ENCODE measurements at places on chromosomes 6 and 20. TPM values are rescaled to one million over a fixed set of nuclear protein-coding genes. Genes with fewer than 3 reads are reported as not detected.

Gene DEFB132
- total RNA-seq: not detected

- H3K27ac ChIP-seq: no peak overlapping the region
- H3K36me3 ChIP-seq: no peaks in the 10 kb centered on the region
- H3K4me3 ChIP-seq: no peak overlapping the region
- no peaks in the 10 kb centered on the region for H3K4me1 ChIP-seq
- H3K27me3 ChIP-seq: no peaks in the 10 kb centered on the region
Measured at GRCh38 chr20:24373372-24373771, 96.1 kb upstream of the SYNDIG1 start.

Gene PGC
- not detected for total RNA-seq

Gene TRIM31
- total RNA-seq: not detected

DNA sequence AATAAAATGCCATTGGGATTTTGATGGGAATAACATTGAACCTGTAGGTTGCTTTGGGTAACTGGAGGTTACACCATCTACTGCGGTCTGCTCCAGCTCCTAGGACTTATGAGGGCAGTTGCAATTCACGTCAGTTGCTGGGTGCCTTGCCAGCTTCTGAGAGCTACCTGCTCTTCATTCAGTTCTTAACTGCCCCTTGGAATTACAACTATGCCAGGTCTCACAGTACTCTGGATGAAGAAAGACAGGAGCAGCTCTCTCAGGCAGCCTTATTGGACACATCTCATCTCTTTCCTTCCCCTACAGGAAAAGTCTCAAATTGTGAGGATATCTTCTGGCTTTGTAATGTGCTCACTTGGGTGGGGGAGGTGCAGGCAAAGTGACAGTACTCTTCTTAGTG lies 1643.3 kb downstream of the GRIK2 start:
- DNase-seq: no peak
- no peaks in the 10 kb centered on the region for H3K4me1 ChIP-seq
- no peaks in the 10 kb centered on the region for H3K27me3 ChIP-seq
- H3K36me3 ChIP-seq: no peaks in the 10 kb centered on the region
- H3K27ac ChIP-seq: no peak overlapping the region

GRCh38 chr6:35552285-35552917 lies 39.7 kb upstream of the TULP1 start:
- no peaks in the 10 kb centered on the region for H3K36me3 ChIP-seq
- no peak overlapping the region for H3K27ac ChIP-seq
- peak; percentile 55 for DNase-seq
- no peak overlapping the region for H3K4me3 ChIP-seq
- H3K4me1 ChIP-seq: no peaks in the 10 kb centered on the region

Gene CCM2L
- total RNA-seq: 138 TPM

Gene RBBP8NL
- total RNA-seq: not detected

Gene SPATA25
- total RNA-seq: 1.5 TPM

DNA sequence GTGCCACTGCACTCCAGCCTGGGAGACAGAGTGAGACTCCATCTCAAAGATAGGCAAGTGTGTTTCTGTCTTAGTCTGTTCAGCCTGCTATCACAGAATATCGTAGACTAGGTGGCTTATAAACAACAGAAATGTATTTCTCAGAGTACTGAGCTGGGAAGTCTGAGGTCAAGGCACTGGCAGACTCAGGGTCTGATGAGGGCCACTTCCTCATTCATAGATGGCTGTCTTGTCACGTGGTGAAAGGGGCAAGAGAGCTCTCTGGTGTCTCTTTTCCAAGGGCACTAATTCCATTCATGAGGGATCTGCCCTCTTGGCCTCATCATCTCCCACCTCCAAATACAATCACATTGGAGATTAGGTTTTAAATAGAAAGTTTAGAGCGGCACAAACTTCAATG lies 95.6 kb upstream of the PHACTR3 start:
- H3K27me3 ChIP-seq: no peaks in the 10 kb centered on the region
- H3K4me1 ChIP-seq: no peaks in the 10 kb centered on the region
- H3K36me3 ChIP-seq: no peaks in the 10 kb centered on the region
- no peak for DNase-seq

- no peaks in the 10 kb centered on the region for H3K27me3 ChIP-seq
- H3K4me3 ChIP-seq: no peak overlapping the region
- DNase-seq: no peak
- H3K4me1 ChIP-seq: no peaks in the 10 kb centered on the region
Measured at GRCh38 chr6:35432291-35432690, 19.8 kb upstream of the FANCE start.

Gene SLC22A16
- 2.0 TPM for total RNA-seq

Gene SLC44A4
- 4.5 TPM for total RNA-seq

DNA sequence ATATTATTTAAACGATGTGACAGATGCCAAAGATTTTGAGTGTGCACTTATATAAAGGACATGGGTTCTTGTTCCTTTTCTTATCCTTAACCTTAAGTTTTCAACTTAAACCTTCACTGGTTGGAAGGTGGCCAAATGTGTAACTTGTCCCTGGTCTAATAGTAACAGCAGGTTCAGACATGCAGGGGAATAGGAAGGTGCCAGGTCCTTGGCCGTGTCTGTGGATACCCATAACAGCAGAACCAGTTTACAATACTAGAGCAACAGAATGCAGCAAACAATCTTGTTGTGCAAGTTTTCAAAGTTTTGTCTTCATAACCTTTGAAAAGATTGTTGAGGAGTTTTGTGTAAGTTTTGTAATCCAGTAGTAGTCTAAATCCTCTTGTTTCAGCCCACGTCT lies 4.4 kb downstream of the MYB start:
- H3K4me3 ChIP-seq: no peak overlapping the region
- peaks cover 17% of the 10 kb centered on the region for H3K4me1 ChIP-seq
- no peaks in the 10 kb centered on the region for H3K36me3 ChIP-seq

DNA sequence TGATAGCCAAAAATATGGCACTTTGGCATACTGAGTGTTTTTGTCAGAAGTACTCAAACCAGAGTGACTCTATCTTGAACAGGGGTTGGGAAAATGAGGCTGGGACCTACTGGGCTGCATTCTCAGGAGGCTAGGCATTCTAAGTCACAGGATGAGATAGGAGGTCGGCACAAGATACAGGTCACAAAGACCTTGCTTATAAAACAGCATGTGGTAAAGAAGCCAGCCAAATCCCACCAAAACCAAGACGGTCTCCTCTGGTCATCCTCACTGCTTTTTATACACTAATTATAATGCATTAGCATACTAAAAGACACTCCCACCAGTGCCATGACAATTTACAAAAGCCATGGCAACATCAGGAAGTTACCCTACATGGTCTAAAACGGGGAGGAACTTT lies 985.1 kb downstream of the HACE1 start:
- no peak overlapping the region for H3K27ac ChIP-seq
- H3K4me1 ChIP-seq: no peaks in the 10 kb centered on the region
- no peaks in the 10 kb centered on the region for H3K27me3 ChIP-seq
- DNase-seq: no peak

Gene SRC
- total RNA-seq: 36.1 TPM

GRCh38 chr6:106546261-106546690 lies 83.0 kb downstream of the RTN4IP1 start:
- H3K27me3 ChIP-seq: no peaks in the 10 kb centered on the region
- H3K36me3 ChIP-seq: peaks cover 13% of the 10 kb centered on the region
- no peak for DNase-seq

Gene ECT2L
- total RNA-seq: 0.13 TPM

- H3K27ac ChIP-seq: no peak overlapping the region
- H3K36me3 ChIP-seq: no peaks in the 10 kb centered on the region
- no peaks in the 10 kb centered on the region for H3K27me3 ChIP-seq
- no peaks in the 10 kb centered on the region for H3K4me1 ChIP-seq
Measured at GRCh38 chr20:5402903-5403531, 86.3 kb upstream of the PROKR2 start.

GRCh38 chr6:45569210-45569945 lies 191.6 kb upstream of the SUPT3H start:
- no peak overlapping the region for H3K27ac ChIP-seq
- no peak for DNase-seq
- H3K4me3 ChIP-seq: no peak overlapping the region
- H3K36me3 ChIP-seq: no peaks in the 10 kb centered on the region
- no peaks in the 10 kb centered on the region for H3K4me1 ChIP-seq
- no peaks in the 10 kb centered on the region for H3K27me3 ChIP-seq

- H3K36me3 ChIP-seq: no peaks in the 10 kb centered on the region
- peaks cover 4% of the 10 kb centered on the region for H3K4me1 ChIP-seq
- DNase-seq: no peak
- no peak overlapping the region for H3K27ac ChIP-seq
- H3K27me3 ChIP-seq: no peaks in the 10 kb centered on the region
Measured at GRCh38 chr20:33796907-33797544, 14.1 kb upstream of the CHMP4B start.

DNA sequence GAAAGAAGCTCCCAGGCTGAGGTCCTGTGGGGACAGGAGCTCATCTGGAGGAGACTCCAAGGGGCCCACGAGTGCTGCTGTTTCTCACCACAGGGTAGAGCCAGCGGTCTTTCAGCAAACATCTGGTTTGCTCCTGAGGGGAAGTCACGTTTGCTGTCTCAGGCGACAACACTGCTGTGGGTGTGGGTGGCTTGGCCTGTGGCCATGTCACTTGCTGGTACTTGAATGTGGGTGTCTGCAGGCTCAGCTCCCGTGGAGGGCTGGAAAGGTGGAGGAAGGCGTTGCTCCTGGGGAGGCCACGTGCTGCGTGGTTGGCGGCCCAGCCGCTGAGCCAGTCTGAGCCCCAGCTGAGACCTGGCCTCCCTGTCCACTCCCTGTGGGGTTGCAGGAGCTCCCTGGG lies 52.8 kb upstream of the MPC1 start:
- H3K36me3 ChIP-seq: peaks cover 2% of the 10 kb centered on the region
- no peak overlapping the region for H3K27ac ChIP-seq
- no peak for DNase-seq
- H3K4me3 ChIP-seq: no peak overlapping the region

Gene VSX1
- total RNA-seq: not detected

DNA sequence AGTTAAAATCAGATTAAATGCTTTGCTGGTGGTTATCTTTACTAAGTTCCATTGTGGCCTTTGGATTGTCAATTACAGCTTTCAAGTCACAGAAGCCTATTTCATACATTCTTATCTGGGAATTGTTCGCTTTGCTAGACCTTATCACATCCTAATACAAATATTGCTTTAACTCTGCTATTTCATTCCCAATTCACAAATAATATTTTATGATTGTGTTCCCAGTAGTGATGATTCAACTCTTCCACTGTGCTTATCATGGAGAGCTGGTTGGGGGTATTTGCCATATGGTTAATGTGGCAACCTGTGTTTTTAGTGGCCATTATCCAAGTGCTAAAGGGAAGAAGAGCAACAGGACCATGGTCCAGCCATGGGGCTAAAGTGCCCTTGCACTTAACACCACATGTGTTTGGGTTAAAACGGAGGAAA lies 72.9 kb upstream of the GLP1R start:
- no peak overlapping the region for H3K27ac ChIP-seq
- DNase-seq: no peak
- H3K36me3 ChIP-seq: no peaks in the 10 kb centered on the region
- no peaks in the 10 kb centered on the region for H3K27me3 ChIP-seq
- H3K4me3 ChIP-seq: no peak overlapping the region

GRCh38 chr20:62494980-62495748 lies 19.4 kb upstream of the GATA5 start:
- no peak overlapping the region for H3K4me3 ChIP-seq
- H3K36me3 ChIP-seq: no peaks in the 10 kb centered on the region
- DNase-seq: no peak
- no peak overlapping the region for H3K27ac ChIP-seq

Gene ATP9A
- total RNA-seq: 6.8 TPM

DNA sequence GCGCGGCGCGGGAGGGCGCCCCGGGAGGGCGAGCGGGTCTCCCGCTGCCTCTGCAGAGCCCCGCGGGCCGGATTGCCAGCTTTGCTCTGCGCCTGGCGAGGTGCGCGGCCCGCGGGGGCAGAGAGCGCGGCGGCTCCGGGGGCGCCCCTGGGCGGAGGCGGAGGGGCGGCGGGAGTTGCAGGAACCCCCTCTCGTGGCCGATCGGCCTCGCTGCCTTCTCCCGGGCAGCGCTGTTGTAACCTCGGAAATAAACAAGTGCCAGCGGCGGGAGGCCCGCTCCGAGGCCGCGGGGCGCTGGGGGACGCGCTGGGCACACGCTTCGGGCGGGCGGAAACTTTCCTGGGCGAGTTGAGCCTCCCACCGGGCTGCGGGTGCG lies 1.2 kb downstream of the CDH4 start:
- no peak for DNase-seq
- peak overlapping the region; percentile 58 for H3K27ac ChIP-seq
- peak overlapping the region; percentile 58 for H3K4me3 ChIP-seq

- no peaks in the 10 kb centered on the region for H3K36me3 ChIP-seq
- no peaks in the 10 kb centered on the region for H3K4me1 ChIP-seq
- H3K27ac ChIP-seq: no peak overlapping the region
- H3K27me3 ChIP-seq: no peaks in the 10 kb centered on the region
Measured at GRCh38 chr6:66558189-66558588, 851.2 kb upstream of the EYS start.

GRCh38 chr20:8658103-8658502 lies 410.8 kb upstream of the PLCB4 start:
- no peaks in the 10 kb centered on the region for H3K4me1 ChIP-seq
- DNase-seq: no peak
- H3K4me3 ChIP-seq: no peak overlapping the region
- no peaks in the 10 kb centered on the region for H3K27me3 ChIP-seq

- H3K36me3 ChIP-seq: no peaks in the 10 kb centered on the region
- no peak for DNase-seq
- H3K27ac ChIP-seq: peak overlapping the region; percentile 70
- no peak overlapping the region for H3K4me3 ChIP-seq
- peaks cover 24% of the 10 kb centered on the region for H3K4me1 ChIP-seq
- no peaks in the 10 kb centered on the region for H3K27me3 ChIP-seq
Measured at GRCh38 chr6:169589293-169589692, 112.5 kb downstream of the WDR27 start.

GRCh38 chr6:37919417-37920157 lies 100.1 kb downstream of the ZFAND3 start:
- peaks cover 28% of the 10 kb centered on the region for H3K4me1 ChIP-seq
- H3K36me3 ChIP-seq: no peaks in the 10 kb centered on the region
- H3K27ac ChIP-seq: no peak overlapping the region
- DNase-seq: no peak

DNA sequence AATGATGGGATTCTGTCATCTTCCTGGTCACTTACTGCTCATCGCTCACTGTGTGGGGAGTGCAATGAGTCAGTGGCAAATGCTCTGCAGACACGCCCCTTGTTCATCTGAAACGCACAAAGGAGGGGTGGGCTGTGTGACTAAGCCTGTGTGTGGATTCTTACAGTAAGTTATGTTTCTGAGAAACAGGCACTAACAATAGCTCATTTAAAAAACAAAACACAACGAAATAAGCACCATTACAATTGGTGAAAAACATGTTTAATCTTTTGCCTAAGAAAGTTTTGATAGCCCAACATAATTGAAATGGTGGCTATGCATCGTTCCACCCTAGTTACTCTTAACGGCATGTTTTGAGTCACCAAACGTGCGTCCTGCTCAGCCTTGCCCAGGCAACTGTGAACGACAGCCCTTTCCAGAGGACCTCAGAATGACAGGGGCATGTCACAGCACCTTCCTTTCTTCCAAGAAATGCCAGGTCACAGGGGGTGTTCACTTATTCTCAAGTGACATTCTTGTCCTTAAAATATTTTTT lies 118.4 kb upstream of the SGK1 start:
- no peaks in the 10 kb centered on the region for H3K36me3 ChIP-seq
- no peaks in the 10 kb centered on the region for H3K27me3 ChIP-seq
- H3K4me1 ChIP-seq: peaks cover 21% of the 10 kb centered on the region
- no peak for DNase-seq

DNA sequence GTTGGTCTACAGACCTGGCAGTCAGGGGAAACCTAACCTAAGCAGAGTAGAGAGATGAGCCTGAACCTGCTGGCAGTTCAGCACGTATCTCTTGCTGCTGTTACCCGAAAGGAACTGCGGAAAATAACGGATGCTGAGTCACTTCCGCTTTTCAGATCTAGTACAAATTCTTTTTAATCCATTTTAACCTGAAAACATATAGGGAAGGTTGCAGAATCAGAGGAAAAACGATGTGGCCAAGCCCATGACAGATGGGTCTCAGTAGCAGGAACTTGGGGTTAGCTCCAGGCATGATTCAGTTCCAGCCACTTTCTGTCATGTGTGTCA lies 351.9 kb upstream of the PRND start:
- H3K4me3 ChIP-seq: no peak overlapping the region
- no peaks in the 10 kb centered on the region for H3K4me1 ChIP-seq
- H3K27ac ChIP-seq: no peak overlapping the region

All from spleen (tissue), 13 donors.